ENCODE measurements at places on chromosomes 16 and 17.

GRCh38 chr16:87715658-87716057 is 50.1 kb downstream of the KLHDC4 start:
- DNase-seq, result no peak

- DNase-seq, result no peak
These were observed 724 bp downstream of the GAA start for GRCh38 chr17:80101946-80102663.

GRCh38 chr17:44558334-44558709 is 1.0 kb downstream of the FZD2 start:
- DNase-seq, result no peak

- DNase-seq, result no peak
These were observed 673 bp upstream of the CHD9 start for GRCh38 chr16:53053967-53054669.

GRCh38 chr16:89473791-89474414 is 16.5 kb downstream of the ANKRD11 start:
- no peak for DNase-seq

- no peak for DNase-seq
These were observed 93.3 kb downstream of the MYO1D start for GRCh38 chr17:32783602-32784001.

- no peak for DNase-seq
These were observed 2.0 kb downstream of the ZNF771 start for GRCh38 chr16:30409125-30410060.

GRCh38 chr16:79210607-79211006 is 389.9 kb downstream of the MAF start:
- no peak for DNase-seq

- no peak for DNase-seq
These were observed 40.8 kb downstream of the METRNL start for GRCh38 chr17:83119987-83120864.

GRCh38 chr17:3959295-3959899 is 4.8 kb downstream of the ATP2A3 start:
- no peak for DNase-seq

DNA sequence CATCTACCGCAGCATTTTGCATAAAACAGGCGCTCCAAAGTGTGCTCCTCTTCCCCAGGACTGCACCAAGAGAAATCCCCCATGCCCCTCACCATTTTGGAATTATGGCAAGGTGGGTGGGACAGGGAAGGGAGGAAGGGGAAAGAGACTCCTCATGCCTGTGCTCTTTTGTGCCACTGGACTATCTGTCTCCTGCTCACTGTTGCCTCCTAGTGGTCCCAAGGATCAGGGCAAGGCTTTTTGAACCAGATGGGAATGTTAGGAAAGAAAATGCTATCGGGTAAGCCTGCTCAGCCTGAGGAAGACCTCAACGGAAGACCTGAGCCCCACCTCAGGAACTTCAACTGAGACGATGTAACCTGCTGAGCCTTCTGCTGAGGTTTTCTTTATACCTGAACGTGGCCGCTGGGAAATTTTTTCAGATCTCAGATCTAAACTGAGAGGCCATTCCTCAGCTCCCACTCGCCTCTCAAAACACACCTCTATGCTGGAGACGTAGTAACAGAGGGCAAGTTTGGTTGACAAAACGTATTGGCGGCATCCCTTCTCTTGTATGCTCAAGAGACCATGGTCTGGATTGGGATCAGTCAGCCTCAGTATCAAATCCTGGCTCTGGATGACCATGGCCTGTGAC is 58.3 kb downstream of the SPACA3 start:
- DNase-seq, result peak; percentile 81

DNA sequence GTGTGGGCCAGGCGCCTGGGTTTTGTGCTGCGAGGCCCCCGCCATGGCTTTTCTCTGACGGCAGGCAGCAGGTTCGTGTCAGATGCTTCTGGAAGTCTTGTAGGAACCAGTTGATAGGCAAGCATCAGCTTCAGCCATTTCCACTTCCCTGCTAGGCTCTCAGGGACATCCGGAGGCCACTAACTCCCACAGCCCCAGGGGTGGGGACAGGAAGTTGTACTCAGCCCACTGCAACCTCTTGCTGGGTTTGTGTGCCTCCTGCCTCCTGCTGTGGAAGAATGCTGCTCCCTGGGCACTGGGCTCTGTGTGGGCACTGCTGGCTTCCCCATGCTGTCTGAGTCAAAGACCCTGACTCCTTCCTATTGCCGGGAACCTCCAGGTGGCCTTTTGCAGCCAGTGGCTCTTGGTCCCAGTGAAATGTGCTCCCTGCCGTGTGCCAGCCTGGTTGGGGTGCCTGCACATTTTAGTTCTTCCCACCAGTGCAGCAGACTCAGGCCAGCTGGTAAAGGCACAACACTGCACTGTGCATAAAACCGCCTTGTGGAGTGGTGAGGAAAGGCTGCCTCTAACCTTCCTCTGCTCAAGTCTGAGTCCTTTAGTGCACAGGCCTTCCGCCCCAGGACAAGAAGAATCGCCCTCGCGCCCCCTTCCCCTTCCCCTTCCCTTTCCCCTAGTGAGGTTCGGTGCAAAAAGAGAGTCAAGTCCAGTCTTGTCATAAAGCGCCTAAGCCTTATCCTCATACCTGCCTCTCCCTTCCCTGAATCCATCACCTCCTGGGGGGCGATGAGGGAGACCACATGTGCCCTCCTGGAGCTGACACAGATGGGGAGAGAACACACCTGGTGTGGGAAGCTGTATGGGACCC is 16.6 kb downstream of the LDHD start:
- peak; percentile 87 for DNase-seq

DNA sequence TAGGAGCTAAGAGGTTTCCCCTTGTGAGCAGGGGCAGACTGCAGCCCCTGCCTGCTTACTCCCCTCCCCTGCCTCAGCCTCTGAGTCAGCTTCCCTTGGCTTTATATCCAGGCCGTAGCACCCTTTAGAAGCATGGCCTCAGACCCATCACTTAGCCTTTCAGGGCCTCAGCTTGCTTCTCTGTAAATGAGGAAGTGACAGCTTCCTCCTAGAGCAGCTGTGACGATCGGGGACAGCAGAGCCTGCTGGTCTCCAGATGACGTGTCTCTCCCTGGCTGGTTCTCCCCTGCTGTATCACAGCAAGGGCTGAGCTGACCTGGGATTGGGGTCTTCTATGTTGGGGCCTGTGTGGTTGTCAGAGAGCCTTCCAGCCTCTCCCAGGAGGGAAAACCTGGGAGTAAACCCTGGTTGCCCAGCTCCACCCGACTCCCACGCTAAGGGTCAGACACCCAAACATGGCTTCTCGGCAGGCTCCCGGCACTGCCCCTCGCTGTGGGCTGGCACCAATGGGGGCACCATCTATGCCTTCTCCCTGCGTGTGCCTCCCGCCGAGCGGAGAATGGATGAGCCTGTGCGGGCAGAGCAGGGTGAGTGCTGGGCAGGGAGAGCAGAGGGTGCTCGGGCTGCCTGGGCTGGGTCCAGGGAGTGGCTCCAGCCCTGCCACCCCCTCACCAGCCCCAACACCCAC is 16.3 kb upstream of the MYO15B start:
- DNase-seq, result no peak

GRCh38 chr16:20904507-20905081 is 4.0 kb downstream of the LYRM1 start:
- DNase-seq, result no peak

DNA sequence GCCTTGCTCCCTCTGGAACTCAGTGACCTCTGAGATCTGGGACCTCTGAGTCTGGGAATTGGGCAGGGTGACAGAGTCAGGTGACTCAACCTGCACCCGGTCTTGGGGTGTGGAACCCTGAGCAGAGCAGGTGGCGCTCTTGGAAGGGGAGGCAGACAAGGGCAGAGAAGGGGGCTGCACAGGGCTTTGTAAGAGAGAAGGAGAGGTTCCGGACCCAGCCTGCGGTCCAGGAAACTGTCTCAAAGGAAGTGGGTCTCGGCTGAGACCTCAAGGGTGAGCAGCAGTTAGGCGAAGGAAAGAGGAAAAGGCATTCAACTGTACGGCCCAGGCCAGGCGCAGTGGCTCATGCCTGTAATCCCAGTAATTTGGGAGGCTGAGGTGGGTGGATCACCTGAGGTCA is 10.0 kb upstream of the RIPOR1 start:
- DNase-seq, result no peak

- DNase-seq, result no peak
These were observed 151.5 kb downstream of the LGALS9B start for GRCh38 chr17:20315821-20316220.

DNA sequence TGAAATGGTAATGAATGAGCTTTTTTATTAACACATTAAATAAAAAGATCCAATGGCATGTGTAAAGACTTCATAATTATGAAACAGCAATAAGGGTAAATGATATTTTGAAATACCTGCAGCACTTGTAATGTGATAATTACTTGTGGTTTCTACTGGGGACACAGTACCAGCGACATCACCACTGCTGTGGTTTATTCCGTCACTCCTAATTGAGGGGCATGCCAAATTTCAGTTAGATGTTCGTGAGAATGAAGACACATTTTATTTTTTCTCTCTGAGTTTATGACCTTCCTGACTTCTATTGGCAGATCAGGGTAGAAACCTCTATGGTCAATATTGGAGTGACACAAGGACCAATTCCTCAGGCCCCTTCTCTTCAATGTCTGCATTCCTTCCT is 131.9 kb upstream of the XYLT1 start:
- no peak for DNase-seq

DNA sequence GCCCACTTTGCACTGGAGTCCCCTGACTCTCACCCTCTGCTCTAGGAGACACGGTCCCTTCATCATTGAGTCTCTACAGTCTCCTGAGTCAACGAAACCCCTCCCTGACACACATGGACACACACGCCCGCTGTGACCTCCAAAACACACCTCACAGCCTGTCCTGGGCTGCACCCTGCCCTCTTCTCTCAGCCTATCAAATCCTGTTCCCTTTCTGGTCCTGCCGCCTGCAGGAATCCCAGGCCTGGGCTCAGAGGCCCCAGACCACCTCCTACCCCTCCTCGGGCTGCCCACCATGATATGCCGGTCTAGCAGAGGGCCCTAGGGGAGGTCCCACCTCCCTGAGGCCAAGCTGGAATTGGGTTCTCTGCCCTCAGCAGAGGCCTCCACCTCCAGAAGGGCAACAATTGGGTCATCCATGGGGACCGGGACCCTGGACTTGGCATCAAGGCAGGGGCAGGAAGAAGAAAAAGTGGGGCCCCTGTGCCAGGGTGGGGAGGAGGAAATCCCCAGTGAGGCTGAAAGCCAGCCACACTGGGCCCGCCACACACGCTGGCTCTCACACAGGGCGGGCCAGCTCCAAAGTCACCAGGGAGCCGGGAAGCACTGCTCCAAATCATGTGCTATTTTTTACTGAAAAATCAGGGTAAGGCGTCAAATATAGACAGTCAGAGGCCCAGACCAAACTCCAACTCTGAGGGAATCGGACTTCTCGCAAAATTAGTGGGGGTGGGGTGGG is 3.4 kb downstream of the PPP1R9B start:
- no peak for DNase-seq

DNA sequence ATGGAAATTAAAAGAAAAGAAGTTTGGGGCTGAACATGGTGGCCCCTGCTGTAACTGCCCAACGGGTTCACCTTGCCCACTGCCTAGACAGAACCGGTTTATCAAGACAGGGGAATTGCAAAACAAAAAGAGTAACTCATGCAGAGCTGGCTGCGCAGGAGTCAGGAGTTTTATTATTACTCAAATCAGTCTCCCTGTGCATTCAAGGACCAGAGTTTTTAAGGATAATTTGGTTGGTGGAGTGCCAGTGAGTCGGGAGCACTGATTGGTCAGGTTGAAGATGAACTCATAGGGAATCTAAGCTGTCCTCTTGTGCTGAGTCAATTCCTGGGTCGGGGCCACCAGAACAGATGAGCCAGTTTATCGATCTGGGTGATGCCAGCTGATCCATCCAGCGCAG is 4.4 kb upstream of the SCPEP1 start:
- no peak for DNase-seq

- DNase-seq, result no peak
These were observed 21.9 kb downstream of the MRM1 start for GRCh38 chr17:36623281-36623680.

DNA sequence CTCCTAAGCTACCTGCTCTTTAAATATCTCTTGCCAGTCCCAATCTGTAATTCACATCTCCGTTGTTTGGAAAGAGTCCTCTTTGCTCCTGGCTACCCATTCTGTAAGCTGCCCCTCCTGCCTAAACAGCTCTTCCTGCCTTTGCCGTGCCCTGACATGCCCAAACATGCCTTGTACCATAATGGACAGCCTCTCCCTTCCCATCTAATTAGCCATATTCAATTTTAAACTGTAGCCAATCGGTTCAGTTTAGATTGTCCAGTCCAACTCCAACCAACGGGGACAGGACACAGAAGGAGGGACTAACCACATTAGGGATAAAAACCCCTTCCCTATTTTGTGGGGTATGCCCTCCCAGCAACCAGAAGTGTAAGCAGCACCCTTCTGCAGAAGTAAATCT is 30.6 kb upstream of the CLEC3A start:
- no peak for DNase-seq

Measured in vagina (tissue), 2 donors.